Hematopoietic multipotent progenitor cell (in vitro differentiated cells): ENCODE measurements at places on chromosomes 1 and 21. TPM values are rescaled to one million over a fixed set of nuclear protein-coding genes. Genes with fewer than 3 reads are reported as not detected.

- no peak for DNase-seq
Measured at GRCh38 chr21:33023574-33024200, 2.0 kb upstream of the OLIG2 start.

DNA sequence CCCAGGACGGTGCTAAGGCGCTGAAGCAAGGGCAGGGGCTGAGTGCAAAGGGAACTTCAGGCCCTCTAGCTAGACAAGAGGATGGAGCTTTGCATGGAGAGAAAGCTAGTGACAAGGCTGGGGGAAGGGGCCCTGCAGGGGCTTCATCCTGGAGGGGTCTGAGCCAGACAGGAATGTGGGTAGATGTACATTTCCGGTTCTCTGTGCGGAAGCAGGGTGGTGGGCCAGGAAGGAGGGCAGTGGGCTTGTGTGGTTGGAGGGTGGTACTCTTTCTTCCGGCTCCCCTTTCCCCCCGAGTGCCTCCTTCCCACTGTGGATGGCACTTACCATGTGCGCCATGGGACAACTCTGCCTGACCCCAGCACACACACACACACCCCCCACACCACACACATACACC lies 1.5 kb downstream of the KISS1 start:
- DNase-seq, result no peak

DNA sequence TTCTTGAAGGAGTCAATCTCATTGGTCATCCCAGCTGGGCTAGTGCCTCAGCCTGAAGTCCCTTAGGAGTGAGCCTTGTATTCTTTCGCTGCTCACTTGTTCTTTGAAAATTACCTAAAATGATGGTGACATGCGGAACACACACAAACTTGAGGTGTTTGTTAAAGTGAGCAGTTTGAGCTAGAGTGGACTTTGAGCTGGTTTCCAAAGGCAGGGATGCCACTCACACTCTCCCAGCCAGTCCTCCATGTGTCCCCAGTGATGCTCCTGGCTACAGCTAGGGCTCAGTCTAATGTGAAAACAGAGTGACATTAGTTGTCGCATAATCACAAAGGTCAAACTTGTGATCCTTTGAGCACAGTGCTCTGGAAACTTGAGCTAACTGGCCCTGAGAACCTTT lies 84.3 kb downstream of the DTL start:
- no peak for DNase-seq

DNA sequence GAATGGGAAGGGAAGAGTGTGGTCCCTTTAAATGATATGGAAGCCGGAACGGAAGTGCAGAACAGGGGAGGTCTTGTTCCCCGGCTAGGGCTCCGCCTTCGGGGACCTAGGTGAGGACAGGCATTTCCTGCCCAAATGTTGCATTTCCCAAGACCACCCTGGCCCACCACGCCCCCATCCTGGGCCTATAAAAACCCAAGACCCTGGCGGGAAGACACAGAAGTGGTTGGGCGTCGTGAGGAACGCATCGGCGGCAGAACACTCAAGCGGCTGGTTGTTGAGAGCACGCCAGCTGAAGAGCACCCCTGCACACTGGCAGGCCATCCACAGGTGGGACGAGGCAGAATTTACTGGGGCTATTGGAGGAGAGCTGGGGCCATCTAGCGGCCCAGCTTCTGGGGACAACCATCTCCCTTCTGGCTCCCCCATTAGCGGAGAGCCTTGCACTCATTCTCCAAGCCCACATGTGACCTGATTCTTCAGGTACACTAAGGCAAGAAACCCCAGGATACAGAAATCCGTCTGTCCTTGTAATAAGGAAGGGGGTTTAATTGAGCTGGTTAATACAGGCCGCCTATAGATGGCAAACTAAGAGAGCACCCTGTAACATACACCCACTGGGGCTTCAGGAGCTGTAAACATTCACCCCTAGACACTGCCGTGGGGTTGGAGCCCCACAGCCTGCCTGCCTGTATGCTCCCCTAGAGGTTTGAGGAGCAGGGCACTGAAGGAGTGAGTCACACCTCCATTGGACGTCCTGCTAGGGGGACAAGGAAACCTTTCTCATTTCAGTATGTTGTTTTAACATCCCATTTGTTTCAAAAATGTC lies 1327.9 kb downstream of the BRINP3 start:
- DNase-seq, result no peak

The WNT9A gene
- total RNA-seq, result 0.27 TPM

The ARHGAP30 gene
- total RNA-seq, result 94.5 TPM

- DNase-seq, result no peak
Measured at GRCh38 chr1:67729872-67730271, 44.9 kb downstream of the GADD45A start.

GRCh38 chr1:222898191-222898527 lies 83.3 kb downstream of the DISP1 start:
- DNase-seq, result no peak

GRCh38 chr1:211870156-211870555 lies 39.6 kb upstream of the LPGAT1 start:
- DNase-seq, result no peak

GRCh38 chr1:161954050-161954449 lies 69.6 kb downstream of the OLFML2B start:
- DNase-seq, result no peak

GRCh38 chr21:20591284-20591683 lies 406.9 kb upstream of the NCAM2 start:
- no peak for DNase-seq

DNA sequence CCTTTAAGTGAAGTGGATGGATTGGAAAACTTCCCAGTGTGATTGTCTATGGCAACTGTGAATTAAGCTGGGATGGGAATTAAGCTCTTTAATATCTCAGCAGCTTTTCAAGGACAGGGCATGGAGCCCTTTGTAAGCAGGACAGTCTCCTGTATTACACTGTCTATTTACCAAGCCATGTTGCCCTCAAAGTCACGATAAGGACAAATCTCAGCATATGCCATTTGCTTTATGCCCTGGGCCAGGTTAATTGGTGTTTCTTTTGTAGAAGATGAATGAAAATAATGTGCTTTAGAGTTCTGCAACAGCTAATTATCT lies 17.6 kb downstream of the UTP25 start:
- DNase-seq, result no peak

DNA sequence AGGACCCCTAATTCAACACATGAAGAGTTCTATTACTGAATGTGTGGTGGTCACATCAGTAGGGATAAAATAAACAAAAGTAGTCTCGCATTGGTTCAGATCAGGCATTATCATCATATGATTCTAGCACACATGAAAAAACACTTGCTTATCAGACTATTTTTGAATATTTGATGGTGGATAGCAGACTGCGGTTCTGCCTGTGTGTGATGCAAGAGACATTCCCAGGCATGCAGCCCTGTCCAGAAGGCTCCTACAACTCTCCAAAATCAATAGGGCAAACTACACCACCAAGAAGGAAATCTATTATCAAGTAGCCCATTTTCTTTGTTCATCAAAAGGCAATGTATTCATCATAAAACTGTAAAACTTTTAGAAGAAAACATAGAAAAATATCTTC lies 304.7 kb downstream of the DUSP10 start:
- DNase-seq, result no peak

DNA sequence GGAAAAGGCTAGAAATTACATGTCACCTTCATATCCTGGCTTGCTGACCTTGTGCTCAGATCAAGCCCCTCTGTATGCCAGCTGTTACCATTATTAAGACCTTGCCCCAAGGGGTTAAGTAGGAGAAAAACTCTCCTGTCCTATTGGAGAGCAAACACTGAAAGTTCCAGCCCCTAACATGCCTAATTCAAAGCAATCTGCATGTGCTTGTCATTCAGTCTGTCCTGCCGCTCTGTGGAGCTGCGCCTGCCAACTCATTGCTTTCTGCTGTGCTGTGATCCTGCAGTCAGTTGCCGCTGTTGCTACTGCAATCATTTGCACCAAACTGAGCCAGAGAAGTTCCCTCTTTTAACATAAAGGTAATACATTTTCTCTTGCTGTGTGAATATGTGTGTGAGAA lies 113.4 kb downstream of the DISP1 start:
- no peak for DNase-seq

The DTL gene
- 7.3 TPM for total RNA-seq

DNA sequence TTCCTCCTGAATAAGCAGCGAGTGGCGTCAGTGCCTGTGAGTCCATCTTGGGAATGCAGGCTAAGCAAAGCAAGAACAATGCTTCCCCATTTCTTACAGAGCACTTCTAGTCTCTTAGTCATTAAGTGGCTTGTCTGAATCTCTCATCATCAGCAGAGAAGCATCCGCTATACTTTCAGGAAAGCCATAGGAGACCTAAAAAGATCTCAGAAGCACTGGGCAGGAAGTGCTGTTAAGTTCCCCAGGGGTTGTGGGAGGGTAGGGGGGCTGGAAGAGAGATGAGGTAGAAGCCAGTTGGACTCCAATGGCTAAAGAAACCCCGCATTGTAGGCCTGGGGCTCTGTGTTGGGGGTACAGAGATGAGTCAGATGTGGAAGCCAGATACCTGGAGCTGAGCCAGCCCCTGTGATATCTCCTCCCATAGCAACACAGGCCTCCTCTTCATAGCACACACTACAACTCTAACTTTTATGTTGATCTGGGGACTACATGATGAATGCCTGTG lies 44.9 kb downstream of the SYT6 start:
- peak; percentile 78 for DNase-seq

GRCh38 chr1:235566084-235566483 lies 61.8 kb upstream of the B3GALNT2 start:
- no peak for DNase-seq

GRCh38 chr1:241813768-241814320 lies 34.2 kb upstream of the EXO1 start:
- DNase-seq, result no peak

DNA sequence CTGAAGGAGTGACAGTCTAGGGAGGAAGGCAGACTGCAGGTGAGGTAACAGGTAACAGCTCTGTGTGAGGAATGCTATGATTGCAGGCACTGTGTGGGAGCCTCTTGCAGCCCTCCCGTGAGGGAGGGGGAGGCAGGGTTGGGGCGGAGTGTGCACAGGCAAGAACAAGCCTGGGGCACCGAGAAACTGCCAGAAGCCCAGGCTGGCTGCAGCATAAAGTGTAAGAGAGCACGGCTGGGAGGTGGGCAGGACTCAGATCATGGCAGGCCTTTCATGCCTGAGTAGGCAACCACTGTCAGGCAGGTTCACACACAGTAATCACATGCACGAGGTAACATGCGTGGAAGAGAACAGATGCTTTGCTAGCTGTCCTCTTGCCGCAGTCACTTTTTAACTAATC lies 11.3 kb upstream of the RHEX start:
- no peak for DNase-seq

The TMEM269 gene
- under 0.01 TPM for total RNA-seq

DNA sequence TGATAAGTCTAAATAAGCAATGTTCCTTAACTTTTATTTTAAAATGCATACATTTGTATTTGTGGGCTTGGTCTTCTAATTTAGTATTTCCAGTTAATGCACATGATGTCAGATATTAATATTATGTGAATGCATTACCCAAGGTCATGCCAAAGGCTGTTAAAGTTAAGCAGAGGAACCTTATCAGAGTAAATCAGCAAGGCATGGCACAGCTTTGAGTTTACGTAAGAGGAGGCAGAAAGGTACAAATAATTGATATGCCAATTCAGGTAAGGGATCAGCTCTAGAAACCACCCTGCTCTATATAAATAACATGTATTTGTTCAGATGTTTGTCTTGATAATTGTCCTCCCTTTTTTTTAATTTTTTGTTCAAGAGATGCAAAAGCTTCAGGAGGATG lies 64.5 kb upstream of the CHRM3 start:
- DNase-seq, result no peak

DNA sequence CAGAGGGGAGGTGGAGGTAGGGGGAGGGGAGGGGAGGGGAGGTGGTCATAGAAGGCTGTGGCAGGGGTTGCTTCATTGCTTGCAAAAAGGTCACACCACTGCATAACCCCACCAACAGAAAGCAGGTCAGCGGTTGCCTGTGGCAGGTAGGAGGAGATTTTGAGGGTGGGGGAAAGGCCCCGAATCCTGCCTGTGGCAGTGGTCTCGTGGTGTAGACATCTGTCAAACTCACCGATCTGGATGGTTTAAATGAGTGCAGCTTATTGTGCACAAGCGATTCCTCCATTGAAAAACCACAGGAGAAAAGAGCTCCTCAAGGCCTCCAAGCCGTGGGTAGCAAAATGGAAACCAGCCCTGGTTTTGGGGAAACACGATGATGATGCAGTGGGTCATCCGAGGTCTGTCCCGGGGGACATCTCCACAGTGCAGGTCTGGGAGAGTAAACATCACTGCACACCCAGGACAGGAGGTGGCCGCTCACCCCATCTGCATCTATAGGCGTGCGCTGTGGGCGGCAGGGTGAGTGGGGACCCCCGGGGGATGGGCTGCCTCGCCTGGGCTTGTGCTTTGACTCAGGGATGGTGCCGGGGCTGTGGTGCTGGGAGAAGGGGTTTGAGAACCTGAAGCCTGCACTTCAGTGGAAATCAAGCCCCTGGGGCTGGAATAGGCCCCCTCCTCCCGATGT lies 112.3 kb downstream of the CRYAA start:
- no peak for DNase-seq

DNA sequence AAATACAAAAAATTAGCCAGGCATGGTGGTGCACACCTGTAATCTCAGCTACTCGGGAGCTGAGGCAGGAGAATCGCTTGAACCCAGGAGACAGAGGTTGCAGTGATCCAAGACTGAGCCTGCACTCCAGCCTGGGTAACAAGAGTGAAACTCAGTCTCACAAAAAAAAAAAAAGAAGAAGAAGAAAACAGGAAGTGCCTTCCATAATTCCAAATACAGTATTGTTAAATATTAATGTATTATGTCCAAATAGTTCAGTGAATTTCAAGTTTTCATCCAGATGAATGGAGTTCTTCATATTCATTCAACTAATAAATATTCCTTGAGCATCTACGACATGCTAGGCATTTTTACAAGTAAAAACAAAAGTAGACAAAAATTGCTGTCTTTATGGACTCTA lies 33.3 kb downstream of the PLEKHO1 start:
- DNase-seq, result no peak

DNA sequence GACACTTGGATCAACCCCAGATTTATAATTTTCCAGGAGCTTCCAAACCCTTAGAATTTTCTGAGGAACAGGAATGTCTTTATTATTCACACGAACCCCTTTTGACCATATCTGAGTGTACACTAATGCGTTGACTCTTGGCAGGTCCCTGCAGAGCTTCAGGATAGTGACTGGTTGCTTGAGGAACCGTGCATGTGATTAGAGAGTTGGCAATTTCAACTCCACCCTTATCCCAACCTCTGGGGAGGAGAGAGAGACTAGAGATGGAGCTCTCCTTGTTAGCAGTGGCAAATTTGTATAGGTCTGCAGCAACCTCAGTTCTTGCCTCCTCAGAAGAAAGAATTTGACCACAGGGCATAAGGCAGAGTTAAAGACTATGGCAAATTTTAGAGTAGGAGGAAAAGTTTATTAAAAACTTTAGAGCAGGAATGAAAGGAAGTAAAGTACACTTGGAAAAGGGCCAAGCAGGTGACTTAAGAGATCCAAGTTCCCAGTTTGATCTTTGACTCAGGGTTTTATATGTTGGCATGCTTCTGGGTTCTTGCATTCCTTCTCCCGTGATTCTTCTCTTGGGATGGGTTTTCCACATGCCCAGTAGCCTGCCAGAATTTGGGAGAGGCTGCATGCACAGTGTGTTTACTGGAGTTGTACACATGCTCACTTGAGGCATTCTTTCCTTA lies 93.8 kb upstream of the ETV3 start:
- DNase-seq, result no peak

GRCh38 chr21:26331205-26331980 lies 160.8 kb upstream of the APP start:
- no peak for DNase-seq

The RAB7B gene
- total RNA-seq, result 2.7 TPM

- DNase-seq, result no peak
Measured at GRCh38 chr1:8073112-8073855, 47.2 kb upstream of the ERRFI1 start.

The LY9 gene
- 1.3 TPM for total RNA-seq

The GPR157 gene
- 3.2 TPM for total RNA-seq

The RXRG gene
- not detected for total RNA-seq

The KCNT2 gene
- 0.27 TPM for total RNA-seq

The HUNK gene
- total RNA-seq, result not detected
